ENCODE measurements at places on chromosomes 12 and 14. TPM values are rescaled to one million over a fixed set of nuclear protein-coding genes. Genes with fewer than 3 reads are reported as not detected.
A peak's percentile ranks its signal among the peaks of the same experiment; 100 is the strongest.

- DNase-seq, result peak; percentile 75
Measured at GRCh38 chr12:53500142-53500775, 824 bp upstream of the TARBP2 start.

DNA sequence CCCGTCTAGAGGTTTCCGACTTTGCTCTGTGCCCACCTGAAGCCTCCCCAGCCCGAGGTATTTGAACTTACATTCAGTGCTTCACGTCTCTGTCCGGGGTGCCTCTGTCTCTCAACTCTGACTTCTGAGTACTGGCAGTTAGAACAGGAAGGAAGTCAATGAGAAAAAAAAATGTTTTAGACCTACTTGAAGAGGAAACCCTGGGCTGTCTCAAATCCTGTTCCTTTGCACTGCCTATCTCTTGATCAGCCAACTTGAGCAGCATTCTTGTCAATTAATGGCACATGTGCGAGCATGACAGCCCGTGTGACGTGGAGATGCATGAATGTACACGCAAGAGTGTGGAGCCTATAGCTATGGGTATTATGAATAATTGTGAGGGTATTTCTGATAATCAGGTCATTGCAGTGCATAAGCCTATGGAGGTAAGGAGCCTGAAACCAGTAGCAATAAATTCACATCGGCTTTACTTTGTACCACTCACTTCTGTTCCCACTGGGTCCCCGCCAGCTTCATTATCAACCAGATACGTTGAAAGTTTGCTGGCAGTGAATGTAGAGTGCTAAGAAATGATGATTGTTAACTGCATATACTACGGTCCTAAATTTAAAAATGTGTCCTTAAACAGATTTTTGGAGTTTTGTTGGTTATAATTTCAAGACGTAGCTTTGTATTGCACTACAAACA lies at the start of gene ARHGDIB:
Gene ARHGDIB, minus strand, starts transcription at position 136 of the 687 bp plus-strand sequence. CDS start 10,889 bp downstream, outside the sequence.
- DNase-seq, result no peak

Gene NDUFB1
- polyA plus RNA-seq, result 369 TPM

Gene HCAR2
- polyA plus RNA-seq, result 0.25 TPM

DNA sequence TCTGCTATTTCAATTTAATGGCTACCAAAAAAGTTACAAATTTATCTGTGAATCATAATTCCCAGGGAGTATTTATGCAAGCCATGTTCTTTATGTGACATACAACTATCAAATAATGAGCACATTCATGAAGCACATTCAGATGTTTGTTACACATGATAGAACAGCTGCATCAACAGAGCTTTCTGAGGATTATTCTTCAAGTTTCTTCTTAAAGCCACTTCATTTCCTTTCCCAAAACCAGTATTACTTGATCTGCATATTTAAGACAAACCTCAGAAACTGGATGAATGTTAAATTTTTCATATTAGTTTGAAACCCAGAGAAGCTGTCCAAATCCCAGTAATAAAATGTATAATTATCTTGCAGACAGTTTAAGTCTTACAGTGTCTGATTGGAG lies 73.6 kb upstream of the SOX5 start:
- DNase-seq, result no peak

Gene ESRRB
- not detected for polyA plus RNA-seq
